ENCODE measurements at places on chromosomes 13 and 19.
A peak's percentile ranks its signal among the peaks of the same experiment; 100 is the strongest.

GRCh38 chr19:29450306-29450705 is 75.5 kb upstream of the VSTM2B start:
- peak; percentile 26 for DNase-seq

DNA sequence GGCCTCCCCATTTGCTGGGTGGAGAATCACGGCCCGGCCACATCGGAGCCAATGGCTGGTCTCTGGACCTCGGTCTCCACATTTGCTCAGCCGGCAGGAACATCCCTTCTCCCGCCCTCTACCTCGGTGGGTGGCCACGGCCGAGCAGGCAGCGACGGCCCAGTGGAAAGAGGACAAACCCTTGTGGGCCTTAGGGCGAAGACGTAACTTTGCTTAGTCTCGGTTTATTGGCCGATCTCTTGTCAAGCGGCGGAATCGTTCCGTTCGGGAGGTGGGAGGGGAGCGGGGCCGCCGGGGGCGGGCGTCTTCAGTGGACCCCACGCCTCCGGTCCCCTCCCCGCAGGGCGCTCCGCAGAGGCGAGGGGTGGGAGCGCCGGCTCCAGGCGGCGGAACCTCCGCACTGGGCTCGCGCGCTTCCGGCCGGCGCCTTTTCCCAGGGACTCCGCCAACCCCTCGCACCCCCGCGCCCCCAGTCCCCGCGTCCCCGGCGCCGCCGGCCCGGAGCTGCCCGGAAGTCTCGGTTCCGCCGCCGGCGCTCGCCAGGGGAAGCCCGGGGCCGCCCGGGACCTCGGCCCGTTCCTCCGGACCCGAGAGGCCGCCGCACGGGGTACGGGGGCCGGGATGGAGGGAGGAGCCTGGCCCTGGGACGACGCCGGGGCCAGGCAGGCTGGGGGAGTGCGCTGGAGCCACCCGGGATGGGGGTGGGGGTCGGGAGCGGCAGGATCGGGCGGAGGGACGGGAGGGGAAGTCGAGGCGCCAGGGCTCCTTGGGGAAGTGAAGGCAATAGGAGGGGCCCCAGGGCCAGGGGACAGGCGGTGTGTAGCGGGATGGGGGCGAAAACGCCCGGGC is at the start of gene ZNF580:
ZNF580 (plus strand) TSS at position 426 of the 849 bp plus-strand sequence. CDS start 1,507 bp downstream, outside the sequence.
- peak; percentile 88 for DNase-seq

DNA sequence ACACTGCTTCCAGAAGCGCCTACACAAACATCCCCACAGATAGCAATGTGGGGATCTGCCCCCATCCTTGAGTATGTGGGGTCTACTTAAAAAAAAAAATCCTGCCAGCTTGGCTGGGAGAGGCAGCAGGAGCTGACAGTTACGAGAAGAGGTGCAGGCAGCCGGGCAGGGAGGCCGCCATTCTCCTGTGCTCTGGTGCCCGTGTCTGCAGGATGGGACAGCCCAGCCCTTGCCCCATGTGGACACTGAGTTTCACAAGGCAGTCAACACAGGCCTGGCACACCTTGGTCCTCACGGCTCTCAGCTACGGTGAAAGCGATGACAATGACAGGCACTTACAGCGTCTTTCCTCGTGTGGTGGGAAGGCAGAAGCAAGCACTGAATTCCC is 24.0 kb downstream of the MPND start:
- no peak for DNase-seq

GRCh38 chr19:23992348-23992747 is 77.7 kb downstream of the ZNF726 start:
- DNase-seq = no peak

DNA sequence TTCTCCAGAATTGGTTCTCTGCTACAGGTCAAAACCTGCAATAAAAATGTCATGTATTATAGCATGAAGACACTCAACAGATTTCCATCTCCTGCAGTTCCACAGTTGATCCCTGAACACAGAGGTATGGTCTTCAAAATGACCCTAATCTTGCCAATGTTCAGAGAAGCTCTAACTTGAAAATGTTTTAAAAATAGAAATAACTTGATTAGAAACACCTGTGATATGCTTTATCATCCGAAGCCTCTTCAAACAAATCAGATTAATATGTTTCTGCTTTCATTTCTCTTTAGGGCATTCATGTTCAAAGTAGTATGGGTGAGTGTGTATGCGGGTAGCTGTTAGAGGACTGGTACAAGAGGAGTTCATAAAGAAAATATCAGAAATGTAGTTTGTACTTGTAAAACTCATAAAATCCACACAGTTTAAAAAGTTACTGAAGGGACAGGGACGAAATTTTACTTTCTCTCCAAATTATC is 60.4 kb downstream of the KCNRG start:
- DNase-seq = no peak

DNA sequence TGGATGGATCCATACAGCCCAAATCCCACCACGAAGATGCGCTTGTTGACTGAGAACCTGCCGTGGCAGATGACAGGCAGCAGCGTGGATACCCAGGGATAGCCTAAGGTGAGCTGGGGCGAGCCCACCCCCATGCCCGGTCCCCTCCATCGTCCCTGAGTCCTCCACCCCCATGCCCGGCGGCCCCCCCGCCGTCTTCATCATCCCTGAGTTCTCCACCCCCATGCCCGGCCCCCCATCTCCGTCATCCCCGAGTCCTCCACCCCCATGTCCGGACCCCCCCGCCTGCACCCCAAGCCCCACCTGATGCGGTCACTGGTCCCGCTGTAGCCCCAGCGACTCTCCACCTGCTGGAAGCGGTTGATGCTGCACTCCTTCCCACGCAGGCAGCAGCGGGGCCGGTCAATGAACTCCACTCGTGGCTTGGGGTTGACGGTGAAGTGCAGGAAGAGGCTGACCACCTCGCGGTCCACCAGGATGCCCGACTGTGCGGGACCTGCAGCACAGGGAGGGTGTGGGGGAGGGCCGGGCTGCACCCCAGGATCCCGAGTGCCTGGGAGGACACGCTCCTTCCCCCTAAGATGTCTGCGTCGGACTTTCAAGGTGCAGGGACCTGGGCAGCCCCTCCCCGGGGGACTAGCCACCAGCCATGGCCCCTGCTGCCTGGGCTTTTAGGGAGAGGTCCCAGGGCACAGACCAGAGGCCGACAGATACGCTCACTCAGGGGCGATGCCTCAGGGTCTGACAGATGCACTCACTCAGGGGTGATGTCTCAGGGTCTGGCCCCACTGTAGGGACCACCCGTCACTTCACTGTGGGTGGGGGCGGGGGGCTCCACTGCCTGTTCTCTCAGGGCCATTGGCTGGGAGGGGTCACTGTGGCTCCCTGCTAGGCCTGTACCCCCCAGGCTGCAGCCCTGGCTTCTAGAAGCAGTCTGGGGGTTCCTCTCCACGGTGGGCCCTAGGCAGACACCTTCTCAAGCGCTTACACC is 28.0 kb downstream of the BTBD2 start:
- peak; percentile 60 for DNase-seq

DNA sequence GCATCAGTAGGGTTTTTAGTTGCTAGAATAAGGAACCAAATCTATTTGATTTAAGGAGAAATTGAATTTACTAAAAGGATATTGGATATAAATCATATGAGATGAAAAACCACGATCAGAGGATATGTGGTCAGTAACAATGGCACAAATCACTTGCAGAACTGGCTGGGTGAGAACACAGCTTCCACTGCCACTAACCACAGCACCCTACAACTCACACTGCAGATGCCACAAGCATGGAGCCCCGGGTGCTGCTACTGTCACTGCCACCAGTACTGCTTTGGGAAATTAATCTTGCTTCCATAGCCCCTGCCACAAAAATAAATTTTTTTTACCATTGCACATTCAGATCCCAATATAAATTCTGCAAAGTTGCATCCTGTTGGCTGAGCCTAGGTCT is 40.6 kb upstream of the KLF12 start:
- no peak for DNase-seq

- DNase-seq = no peak
These were observed 324.1 kb upstream of the PCDH9 start for GRCh38 chr13:67554286-67554685.

GRCh38 chr19:29528946-29529645 is 3.3 kb downstream of the VSTM2B start:
- no peak for DNase-seq

GRCh38 chr19:5857203-5858081 is 6.2 kb upstream of the FUT3 start:
- no peak for DNase-seq

GRCh38 chr13:98879127-98879520 is 98.7 kb downstream of the DOCK9 start:
- DNase-seq = no peak

- DNase-seq = no peak
These were observed 30.1 kb downstream of the EPS15L1 start for GRCh38 chr19:16441661-16442162.

- DNase-seq = no peak
These were observed 165.1 kb upstream of the PRR20A start for GRCh38 chr13:56975647-56976046.

- DNase-seq = peak; percentile 92
These were observed at the start of gene PNMA8A for GRCh38 chr19:46471116-46471733. PNMA8A (minus strand) TSS chr19:46471563; CDS start chr19:46471035, 528 bp downstream.

GRCh38 chr13:30576528-30576927 is 41.2 kb upstream of the USPL1 start:
- DNase-seq = no peak

- DNase-seq = no peak
These were observed 9.2 kb downstream of the SHD start for GRCh38 chr19:4288091-4288777.

GRCh38 chr19:55504981-55505380 is 16.7 kb downstream of the SSC5D start:
- no peak for DNase-seq

DNA sequence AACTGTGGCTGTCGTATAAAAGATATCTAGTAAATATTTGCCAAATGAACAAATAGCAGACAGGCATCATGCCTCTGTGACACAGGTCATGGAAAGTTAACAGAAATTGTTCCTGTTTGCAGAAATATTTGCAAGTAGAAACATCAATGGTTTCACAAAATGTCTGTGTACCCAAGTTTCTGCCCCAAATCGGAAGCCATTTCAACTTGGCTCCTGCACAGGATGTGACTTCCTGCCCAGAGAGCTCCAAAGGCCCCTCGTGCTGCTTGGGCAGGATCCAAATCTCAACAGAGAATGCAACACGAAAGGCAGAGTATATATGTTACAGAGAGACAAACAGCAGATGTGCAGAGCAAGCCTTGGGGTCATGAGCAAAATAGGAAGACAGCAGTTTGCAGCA is 95.5 kb upstream of the SERP2 start:
- DNase-seq = no peak

DNA sequence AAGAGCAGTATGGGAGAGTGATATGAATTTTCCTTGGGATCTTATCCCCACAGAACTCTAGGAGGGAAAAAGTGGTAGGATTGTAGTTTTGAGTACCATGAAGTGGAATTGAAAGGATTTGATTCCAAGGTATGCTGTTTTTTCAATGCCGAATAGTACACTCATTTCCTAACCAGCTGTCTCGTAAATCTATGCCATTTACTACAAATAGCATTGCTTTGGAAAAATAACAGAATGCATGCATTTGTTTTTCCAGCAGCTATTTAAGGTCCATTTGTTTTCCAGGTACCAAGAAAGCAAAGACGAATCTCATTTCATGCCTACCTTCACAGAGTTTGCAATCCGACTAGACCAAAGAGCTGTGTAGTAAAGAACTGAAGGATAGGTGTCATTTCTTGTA is 10.5 kb downstream of the POLR1D start:
- DNase-seq = no peak

- DNase-seq = no peak
These were observed 21.7 kb downstream of the PRKCSH start for GRCh38 chr19:11457115-11457514.

GRCh38 chr13:44432650-44433049 is 59.0 kb downstream of the SERP2 start:
- no peak for DNase-seq

DNA sequence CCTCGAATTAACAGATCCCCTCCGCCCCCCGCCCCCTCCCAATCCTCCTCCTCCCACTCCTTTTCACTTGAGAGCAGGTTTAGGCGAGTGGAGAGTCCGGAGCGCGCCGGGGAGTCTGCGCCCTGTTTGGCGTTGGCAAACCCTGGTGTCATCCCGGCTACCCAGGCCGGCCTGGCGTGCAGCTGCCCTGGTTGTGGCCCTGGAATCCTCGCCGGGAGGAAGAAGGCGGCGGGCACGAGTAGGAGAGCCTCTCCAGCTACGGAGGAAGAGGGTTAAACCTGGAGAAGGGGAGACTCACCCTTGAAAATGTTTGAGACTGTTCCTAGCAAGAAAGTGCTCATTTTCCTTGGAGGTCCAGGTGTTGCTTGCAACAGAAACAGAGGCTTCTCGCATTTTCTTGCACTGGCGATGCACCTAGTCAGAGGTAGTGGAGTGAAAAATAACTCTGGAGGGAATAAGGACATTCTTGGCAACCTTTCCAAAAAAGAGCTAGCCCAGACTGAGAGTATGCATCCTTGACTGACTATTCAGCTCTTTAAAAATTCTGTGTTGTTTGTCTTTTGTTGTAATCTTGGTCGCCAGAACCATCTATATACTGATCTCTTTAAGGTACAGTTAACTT is 1.3 kb upstream of the SOX21 start:
- DNase-seq = no peak

DNA sequence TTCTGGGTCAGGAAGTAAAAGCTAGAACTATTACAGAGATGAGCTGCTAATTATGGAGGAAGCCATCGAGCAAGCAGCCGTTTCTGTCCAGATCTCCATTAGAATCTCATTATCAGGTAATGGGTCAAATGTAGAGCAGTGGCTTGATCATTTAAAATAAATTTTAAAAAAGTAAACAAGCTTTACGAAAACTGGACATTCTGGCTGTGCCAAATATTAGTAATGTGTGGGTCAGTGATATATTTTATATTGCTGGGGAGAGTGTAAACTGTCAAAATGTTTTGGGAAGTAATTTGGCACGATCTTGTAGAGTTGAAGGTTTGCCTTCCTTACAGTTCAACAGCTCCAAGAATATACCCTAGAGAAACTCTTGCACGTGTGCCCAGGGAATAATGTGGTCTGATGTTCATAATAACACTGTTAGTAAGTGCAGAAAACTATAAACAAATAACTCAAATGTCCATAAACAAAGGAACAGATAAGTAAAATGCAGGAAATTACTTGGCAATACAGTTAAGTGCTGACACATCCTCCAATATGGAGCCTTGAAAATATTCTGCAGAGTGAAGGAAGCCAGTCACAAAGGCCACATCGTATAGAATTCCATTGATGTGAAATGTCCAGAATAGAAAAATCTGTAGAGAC is 127.2 kb upstream of the UBL3 start:
- no peak for DNase-seq

DNA sequence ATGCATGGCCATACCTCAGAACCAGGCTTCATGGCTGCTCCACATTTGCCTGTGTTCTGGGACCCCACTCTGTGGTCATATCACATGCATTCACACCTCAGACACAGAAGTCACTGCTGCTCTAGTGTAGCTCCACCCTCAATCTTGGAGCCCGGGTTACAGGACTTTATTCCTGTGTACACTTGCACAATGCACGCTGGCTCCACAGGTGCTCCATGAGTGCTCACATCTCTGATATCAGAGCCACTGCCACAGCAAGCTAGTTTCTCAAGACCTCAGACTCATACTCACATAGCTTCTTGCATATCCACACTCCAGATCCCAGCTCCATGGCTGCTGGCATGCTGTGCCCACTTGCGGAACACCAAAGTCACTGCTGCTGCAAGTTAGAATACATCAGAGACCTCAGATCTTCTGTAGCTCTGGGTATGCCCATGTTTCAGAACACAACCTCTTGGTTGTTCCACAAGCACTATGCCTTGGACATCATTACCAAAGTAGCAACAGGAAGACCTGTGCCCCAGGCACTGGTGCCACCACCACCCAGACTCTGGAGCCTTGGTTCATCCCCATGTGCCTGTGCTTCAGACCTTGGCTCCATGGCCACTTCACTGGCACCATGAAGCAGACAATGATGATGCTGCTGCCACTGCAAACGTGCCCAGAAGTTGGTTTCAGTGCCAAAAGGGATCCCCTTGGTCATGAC is 269.5 kb upstream of the PCDH20 start:
- no peak for DNase-seq

GRCh38 chr13:71054358-71054757 is 812.6 kb downstream of the DACH1 start:
- no peak for DNase-seq

Measured in left forelimb (tissue), 1 donor.